ENCODE measurements at places on chromosomes 4 and X. TPM values are rescaled to one million over a fixed set of nuclear protein-coding genes. Genes with fewer than 3 reads are reported as not detected.

- no peaks in the 10 kb centered on the region for H3K4me1 ChIP-seq
- H3K4me3 ChIP-seq: no peak overlapping the region
- H3K36me3 ChIP-seq: no peaks in the 10 kb centered on the region
- H3K27me3 ChIP-seq: no peaks in the 10 kb centered on the region
- no peak for DNase-seq
- no peak overlapping the region for H3K27ac ChIP-seq
Observed at GRCh38 chrX:2464677-2465166, 36.1 kb downstream of the DHRSX start.

DNA sequence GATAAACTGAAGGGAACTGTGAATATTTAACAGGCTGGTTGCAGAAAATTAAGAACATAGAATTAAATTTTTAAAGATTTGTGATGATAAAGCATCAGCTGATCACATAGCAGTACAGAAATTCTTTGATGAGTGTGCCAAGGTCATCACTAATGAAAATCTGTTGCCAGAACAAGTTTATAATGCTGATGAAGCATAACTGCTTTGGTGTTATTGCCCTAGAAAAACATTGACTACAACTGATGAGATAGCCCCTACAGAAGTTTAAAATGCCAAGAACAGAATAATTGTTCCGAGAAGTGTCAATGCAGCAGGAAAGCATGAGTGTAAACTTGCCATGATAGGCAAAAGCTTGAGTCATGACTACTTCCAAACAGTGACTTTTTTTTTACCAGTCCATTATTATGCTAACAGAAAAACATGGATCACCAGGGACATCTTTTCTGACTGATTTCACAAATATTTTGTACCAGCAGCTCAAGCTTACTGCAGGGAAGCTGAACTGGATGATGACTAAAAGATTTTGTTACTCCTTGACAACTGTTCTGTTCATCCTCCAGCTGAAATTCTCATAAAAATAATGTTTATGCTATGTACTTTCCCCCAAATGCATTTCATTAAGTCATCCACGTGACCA is 1136.6 kb downstream of the FAT4 start:
- H3K27ac ChIP-seq: no peak overlapping the region
- H3K4me3 ChIP-seq: no peak overlapping the region
- DNase-seq: no peak
- H3K36me3 ChIP-seq: no peaks in the 10 kb centered on the region
- H3K27me3 ChIP-seq: no peaks in the 10 kb centered on the region

- H3K27ac ChIP-seq: no peak overlapping the region
- H3K36me3 ChIP-seq: no peaks in the 10 kb centered on the region
- peaks cover 4% of the 10 kb centered on the region for H3K27me3 ChIP-seq
- DNase-seq: no peak
Observed at GRCh38 chr4:1080961-1081688, 32.2 kb downstream of the RNF212 start.

MAGEC1 gene
- not detected for total RNA-seq

DNA sequence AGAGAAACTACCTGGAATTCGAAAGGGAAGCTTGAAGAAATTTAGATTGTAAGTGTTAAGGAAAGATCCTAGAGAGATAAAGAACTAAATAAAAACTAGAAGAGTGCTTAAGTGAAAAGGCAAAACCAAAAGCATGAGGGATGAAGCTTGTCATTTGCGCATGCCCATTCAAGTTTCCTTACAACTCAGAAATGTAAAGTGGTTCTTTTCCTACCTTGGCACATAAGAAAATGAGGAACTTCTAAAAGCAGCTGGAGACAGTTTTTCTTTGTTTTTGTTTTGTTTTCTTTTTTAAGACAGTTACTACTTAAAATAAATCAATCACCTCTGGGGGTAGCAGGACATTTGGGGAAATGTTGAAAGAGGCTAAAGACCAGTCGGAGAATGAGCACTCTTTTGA is 1304.4 kb upstream of the PCDH7 start:
- H3K27ac ChIP-seq: no peak overlapping the region
- H3K36me3 ChIP-seq: no peaks in the 10 kb centered on the region
- H3K4me3 ChIP-seq: no peak overlapping the region
- H3K27me3 ChIP-seq: no peaks in the 10 kb centered on the region
- H3K4me1 ChIP-seq: no peaks in the 10 kb centered on the region
- no peak for DNase-seq

DNA sequence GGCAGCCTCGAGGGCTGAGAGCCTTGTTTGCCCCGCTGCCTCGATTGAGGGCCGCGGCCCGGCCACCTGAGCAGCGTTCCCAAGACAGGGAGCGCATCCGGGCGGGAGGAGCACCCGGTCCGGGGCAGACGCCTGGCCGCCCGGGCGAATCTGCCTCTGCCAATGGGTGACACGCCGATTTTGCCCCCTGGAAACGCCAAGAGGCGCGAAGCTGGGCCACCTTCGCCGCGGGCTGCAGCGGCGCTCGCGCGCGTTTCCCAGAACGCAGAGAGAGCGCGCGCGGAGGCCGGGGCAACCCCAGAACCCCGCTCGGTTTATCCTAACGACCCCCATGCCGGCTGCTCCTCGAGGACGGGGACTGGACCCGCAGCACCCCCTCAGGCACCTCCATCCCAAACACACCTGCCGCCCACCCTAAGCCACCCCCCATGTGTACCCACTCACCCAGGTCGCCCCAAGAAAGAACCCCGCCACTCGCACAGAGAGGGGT is 575 bp downstream of the MAP7D2 start:
- H3K36me3 ChIP-seq: no peaks in the 10 kb centered on the region
- H3K27me3 ChIP-seq: peaks cover 11% of the 10 kb centered on the region
- no peak overlapping the region for H3K27ac ChIP-seq

DNA sequence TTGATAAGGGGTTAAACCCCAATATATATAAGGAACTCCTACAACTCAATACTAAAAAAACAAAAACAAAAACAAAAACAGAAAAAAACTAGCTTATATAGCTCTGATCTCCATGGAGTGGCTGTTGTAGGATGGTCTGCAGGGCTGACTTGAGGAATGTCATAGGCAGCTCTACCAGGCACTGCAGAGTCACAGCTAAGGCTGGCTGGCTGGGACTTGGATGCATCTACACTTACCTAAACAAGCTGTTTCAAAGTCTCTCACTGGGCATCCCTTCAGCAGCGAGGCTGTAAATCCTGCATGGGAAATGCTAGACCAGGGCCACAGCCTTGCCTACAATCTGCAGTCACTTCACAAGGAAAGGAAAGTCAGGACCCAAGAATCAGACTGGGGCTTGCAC is 61.3 kb downstream of the HOPX start:
- no peak overlapping the region for H3K27ac ChIP-seq
- no peak for DNase-seq
- H3K36me3 ChIP-seq: no peaks in the 10 kb centered on the region
- H3K4me3 ChIP-seq: no peak overlapping the region

SSX1 gene
- total RNA-seq: not detected

- no peaks in the 10 kb centered on the region for H3K36me3 ChIP-seq
- H3K27ac ChIP-seq: no peak overlapping the region
- no peaks in the 10 kb centered on the region for H3K4me1 ChIP-seq
- no peak for DNase-seq
Observed at GRCh38 chr4:85805891-85806290, 330.9 kb downstream of the ARHGAP24 start.

ZMAT1 gene
- total RNA-seq: 20.2 TPM

- H3K36me3 ChIP-seq: no peaks in the 10 kb centered on the region
- H3K27me3 ChIP-seq: peaks cover 9% of the 10 kb centered on the region
- H3K4me3 ChIP-seq: no peak overlapping the region
- H3K27ac ChIP-seq: no peak overlapping the region
- no peaks in the 10 kb centered on the region for H3K4me1 ChIP-seq
Observed at GRCh38 chr4:145281951-145282350, 101.6 kb upstream of the OTUD4 start.

GRCh38 chrX:960821-961220 is 251.6 kb downstream of the CRLF2 start:
- H3K4me1 ChIP-seq: no peaks in the 10 kb centered on the region
- H3K27ac ChIP-seq: no peak overlapping the region
- H3K36me3 ChIP-seq: no peaks in the 10 kb centered on the region
- H3K4me3 ChIP-seq: no peak overlapping the region

C4orf51 gene
- not detected for total RNA-seq

MAGEA2 gene
- not detected for total RNA-seq

HPGD gene
- total RNA-seq: 9.3 TPM

ADAMTS3 gene
- total RNA-seq: not detected

- no peak overlapping the region for H3K4me3 ChIP-seq
- H3K4me1 ChIP-seq: peaks cover 9% of the 10 kb centered on the region
- H3K27ac ChIP-seq: no peak overlapping the region
- no peak for DNase-seq
- H3K27me3 ChIP-seq: peaks cover 36% of the 10 kb centered on the region
Observed at GRCh38 chr4:154415313-154415712, 76.3 kb downstream of the DCHS2 start.

FAAH2 gene
- total RNA-seq: 7.4 TPM

DNA sequence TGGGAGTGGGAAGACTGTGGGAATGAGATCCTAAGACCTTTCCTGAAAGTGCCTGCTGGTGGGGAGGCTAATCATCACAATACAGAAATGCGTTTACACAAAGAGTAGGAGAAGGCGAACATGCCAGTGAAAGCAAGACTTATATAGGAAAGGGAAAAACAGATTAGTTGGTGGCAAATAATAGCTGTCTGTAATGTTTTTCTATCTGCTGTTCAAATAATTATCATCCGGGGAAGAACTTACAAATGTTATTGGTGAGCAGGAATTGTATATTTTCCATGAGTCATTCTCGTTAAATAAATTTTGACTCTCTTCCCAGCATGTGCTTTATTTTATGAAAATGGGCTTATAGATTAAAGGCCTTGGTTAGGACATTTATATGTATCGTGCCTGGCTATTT is 196.5 kb downstream of the ARHGAP10 start:
- H3K36me3 ChIP-seq: no peaks in the 10 kb centered on the region
- no peaks in the 10 kb centered on the region for H3K27me3 ChIP-seq
- H3K27ac ChIP-seq: no peak overlapping the region
- H3K4me3 ChIP-seq: no peak overlapping the region
- no peak for DNase-seq
- no peaks in the 10 kb centered on the region for H3K4me1 ChIP-seq

GRCh38 chr4:177033632-177034031 is 240.9 kb upstream of the VEGFC start:
- H3K27ac ChIP-seq: no peak overlapping the region
- H3K4me3 ChIP-seq: no peak overlapping the region
- H3K36me3 ChIP-seq: no peaks in the 10 kb centered on the region
- DNase-seq: no peak
- no peaks in the 10 kb centered on the region for H3K27me3 ChIP-seq

- H3K27me3 ChIP-seq: no peaks in the 10 kb centered on the region
- H3K27ac ChIP-seq: no peak overlapping the region
- DNase-seq: no peak
Observed at GRCh38 chrX:109155161-109155560, 326.7 kb downstream of the GUCY2F start.

DNA sequence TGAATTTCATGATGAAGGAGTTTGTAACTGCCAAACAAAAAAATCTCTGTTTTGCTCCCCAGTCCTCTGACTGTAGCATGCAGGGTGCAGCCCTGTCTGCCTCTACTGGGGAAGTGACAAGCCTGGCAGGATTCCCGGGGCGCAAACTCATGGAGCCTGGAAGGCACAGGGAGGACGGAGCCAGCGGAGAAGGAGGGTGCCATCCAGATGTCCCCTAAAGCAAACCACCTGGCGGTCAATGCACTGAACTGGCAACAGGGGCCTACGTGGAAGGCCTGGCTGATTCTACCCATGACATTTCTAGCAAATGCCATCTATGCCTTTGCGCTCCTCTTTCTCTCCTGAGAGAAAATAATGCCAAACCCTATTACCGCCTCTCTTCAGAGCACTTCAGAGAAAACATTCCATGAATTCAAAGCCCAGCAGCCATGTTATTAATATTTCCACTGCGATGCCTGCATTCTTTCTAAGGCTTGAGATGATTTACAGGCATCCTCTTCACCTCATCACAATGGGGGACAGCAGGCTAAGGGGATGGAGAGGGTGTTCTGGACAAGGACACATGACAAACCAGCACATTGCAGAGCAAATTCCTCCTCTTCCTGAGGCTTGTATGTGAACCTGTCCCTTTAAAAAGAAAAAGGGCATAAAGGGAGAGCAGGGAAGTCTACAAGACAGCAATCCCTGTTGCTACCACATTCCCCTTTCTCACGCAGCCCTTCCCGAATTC is 329.3 kb upstream of the NOCT start:
- no peak overlapping the region for H3K4me3 ChIP-seq
- H3K27me3 ChIP-seq: peaks cover 3% of the 10 kb centered on the region
- no peaks in the 10 kb centered on the region for H3K36me3 ChIP-seq

DNA sequence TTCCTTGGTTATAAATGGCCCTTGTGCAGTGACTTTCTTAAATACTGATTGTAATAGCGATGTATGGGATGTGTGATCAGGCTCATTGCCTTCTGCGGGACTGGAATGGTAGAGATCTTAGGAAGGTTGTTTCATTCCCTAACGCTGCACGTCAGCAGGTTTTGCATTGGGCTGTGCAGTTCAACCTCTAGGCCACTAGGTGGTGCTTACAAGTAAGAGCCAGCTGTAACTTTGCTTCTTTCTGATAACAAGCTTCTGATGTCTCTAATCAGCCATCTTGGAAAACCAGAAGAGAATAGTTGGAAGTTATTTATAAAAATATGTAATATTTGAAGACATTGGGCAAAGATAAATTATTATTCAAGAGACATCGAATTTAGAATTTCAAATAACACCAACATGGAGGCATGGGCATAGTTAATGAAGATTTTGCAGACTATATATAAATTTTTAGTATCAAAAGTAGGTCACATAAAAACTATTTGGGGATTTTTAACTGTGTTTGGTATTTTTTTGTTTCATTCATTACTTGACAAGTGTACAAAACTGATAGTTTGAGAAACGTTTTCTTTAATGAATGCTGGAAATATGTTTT is 339.7 kb upstream of the PCDH7 start:
- no peaks in the 10 kb centered on the region for H3K4me1 ChIP-seq
- no peak overlapping the region for H3K27ac ChIP-seq
- no peaks in the 10 kb centered on the region for H3K36me3 ChIP-seq
- no peak overlapping the region for H3K4me3 ChIP-seq
- DNase-seq: no peak

DNA sequence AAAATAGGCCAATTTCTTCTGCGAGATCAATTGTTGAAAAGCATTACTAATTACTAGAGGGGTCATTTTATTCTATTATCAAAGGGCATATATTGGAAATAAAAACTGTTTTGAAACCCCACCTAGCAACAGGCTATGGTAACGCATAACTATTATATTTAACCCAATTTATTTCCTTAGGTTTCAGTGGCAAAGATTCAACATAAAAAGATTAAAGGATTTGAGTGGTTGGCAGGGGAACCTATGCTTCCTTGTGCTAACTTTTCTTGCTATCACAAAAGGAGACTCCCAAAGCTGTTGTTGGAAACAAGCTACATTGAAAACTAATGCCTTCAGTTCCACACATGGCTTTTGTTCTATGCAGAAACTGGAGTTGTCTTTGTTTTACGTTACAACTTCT is 166.9 kb upstream of the KLF3 start:
- peaks cover 5% of the 10 kb centered on the region for H3K4me1 ChIP-seq
- DNase-seq: no peak
- no peaks in the 10 kb centered on the region for H3K27me3 ChIP-seq
- no peak overlapping the region for H3K27ac ChIP-seq

- no peaks in the 10 kb centered on the region for H3K27me3 ChIP-seq
- no peaks in the 10 kb centered on the region for H3K4me1 ChIP-seq
- H3K36me3 ChIP-seq: no peaks in the 10 kb centered on the region
- DNase-seq: no peak
- no peak overlapping the region for H3K27ac ChIP-seq
Observed at GRCh38 chr4:93670434-93670833, 158.1 kb upstream of the ATOH1 start.

- no peaks in the 10 kb centered on the region for H3K27me3 ChIP-seq
- no peaks in the 10 kb centered on the region for H3K36me3 ChIP-seq
- no peak overlapping the region for H3K27ac ChIP-seq
- DNase-seq: no peak
Observed at GRCh38 chr4:72405417-72405816, 163.6 kb downstream of the ADAMTS3 start.

All from CD4-positive, alpha-beta T cell (primary cell).